ENCODE measurements at places on chromosomes 1 and 21.

- no peak for ATAC-seq
Measured at GRCh38 chr1:15401391-15402055, 8.2 kb upstream of the EFHD2 start.

DNA sequence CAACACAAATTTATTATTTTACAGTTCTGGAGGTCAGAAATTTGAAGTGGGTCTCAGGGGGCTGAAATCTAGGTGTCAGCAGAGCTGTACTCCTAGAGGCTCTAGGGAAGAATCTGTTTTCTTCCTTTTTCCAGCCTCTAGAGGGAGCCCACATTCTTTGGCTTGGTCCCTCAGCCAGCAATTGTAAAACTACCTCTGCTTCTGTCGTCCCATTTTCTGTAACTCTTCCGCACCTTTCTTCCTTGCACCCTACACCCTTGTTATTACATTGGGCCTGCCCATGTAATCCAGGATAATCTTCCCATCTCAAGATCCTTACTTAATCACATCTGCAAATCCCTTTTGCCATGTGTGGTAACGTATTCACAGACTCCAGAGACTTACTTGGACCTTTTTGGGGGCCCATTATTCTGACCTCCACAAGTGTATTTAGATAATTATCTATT lies 24.8 kb upstream of the THEM4 start:
- peak; percentile 92 for ATAC-seq

DNA sequence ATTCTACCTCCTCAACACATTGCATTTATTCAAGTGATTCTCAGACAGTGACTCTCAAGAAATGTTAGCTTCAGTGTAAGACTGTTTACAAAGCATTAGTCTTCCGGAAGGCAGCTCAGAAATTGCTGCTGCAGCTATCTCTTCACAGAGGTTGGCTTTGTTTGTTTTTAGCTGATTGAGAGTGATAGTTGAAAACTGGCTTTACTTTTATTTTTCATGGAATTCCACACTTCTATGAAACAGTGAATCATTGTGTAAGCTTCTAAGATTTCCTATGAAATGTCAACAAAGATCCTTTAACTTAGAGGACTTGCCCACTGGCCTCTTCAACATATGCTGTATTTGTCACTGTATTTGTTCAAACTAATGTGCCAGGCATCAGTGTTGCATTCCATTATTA lies 121.3 kb downstream of the TNNI3K start:
- no peak for ATAC-seq

- ATAC-seq = no peak
Measured at GRCh38 chr21:45045481-45045880, 28.9 kb upstream of the ADARB1 start.

- no peak for ATAC-seq
Measured at GRCh38 chr1:18989176-18989799, 32.8 kb upstream of the IFFO2 start.

DNA sequence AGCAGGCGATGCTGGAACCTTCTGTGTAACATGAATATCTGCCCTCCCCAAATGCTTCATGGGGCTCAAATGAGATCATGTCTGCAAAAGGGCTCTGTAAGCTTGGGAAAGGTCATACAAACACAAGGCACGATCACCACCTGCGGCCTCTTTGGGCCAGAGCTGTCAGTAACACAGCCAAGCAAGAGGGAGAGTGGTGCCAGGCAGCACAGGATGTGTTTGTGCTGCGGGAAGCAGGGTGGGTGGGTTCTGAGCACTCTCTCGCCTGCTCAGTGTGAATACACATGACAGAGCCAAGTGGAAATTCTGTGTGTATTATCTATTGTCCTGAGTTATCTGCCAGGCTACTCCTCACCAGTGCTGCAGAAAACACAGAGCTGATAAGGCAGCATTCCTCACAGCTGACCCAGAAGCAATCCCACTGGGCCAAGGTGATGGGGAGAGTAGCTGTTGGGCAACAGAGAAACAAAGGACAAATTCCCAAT lies 101.2 kb downstream of the LAMC2 start:
- ATAC-seq = no peak

- no peak for ATAC-seq
Measured at GRCh38 chr1:229553621-229554130, 4.8 kb downstream of the ABCB10 start.

- ATAC-seq = no peak
Measured at GRCh38 chr21:38759413-38759812, 46.3 kb upstream of the ETS2 start.

DNA sequence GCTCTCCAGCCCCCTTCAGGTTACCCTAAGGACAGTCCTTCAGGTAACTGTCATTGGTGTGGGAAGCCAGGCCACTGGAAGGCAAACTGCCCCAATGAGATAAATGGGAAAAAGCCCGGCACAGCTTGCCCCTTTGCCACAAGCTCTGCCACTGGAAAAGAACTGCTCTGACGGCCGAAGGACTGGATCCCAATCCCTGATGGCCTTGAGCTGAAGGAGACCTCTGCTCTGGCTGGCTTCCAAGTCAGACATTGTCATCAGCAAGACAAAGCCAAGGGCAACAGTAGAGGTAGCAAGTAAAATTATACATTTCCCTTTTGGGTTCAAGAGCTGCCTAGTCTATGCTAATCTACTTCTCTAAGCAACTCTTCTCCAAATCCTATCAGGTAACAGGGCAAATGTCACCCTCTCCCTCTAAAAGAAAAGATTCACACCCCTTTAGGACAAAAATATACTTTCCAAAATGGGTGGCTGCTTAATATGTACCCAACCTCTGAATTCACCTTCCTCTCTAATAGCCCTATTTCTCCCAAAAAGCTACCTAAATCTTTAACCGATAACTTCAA lies 145.8 kb downstream of the ADSS2 start:
- no peak for ATAC-seq

GRCh38 chr21:28818663-28819278 lies 173.9 kb downstream of the LTN1 start:
- ATAC-seq = no peak

DNA sequence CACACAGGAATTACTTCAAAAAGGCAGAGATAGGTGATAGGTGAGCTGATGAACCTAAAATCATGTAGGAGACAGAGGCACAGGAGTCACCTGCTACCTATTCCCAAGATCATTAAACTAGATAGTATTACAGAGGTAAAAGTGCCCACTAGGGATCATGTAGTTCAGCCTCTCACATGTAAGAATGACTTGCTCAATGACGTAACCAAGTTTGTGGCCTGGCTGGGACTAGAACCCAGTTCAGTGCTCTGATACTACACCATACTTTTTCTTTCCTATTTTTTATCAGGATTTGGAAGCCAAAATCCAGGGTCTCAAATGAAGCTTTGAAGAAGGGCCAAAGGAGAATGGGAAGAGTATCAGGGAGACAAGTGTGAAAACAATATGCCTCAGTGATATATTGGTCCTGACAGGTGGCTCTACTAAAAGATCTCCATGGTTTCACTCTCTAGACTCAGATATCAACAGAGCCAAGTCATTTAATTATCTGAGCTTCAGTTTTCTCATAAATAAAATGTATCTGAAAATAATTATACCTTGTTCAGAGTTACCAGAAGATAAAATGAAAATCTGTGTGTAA lies 87.3 kb upstream of the SLFNL1 start:
- no peak for ATAC-seq

- no peak for ATAC-seq
Measured at GRCh38 chr1:204079608-204079999, 6.7 kb downstream of the SOX13 start.

DNA sequence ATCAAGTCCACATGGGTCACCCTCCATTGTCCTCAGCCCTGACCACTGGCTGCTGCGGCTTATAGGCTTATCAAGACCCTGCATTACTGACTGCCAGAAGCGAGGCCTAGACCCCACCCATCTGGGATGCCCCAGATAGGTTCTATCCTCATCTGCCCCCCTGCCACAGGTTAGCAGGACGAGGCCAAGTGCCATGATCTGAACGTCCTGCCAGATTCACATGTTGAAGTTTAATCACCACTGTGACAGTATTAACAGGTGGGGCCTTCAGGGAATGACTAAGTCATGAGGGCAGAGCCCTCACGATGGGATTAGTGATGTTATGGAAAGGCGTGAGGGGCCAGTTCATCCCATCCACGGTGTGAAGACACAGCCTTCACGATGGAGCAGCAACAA lies 6.2 kb upstream of the CPLANE2 start:
- ATAC-seq = no peak
